ENCODE measurements at places on chromosomes 3 and 15.

DNA sequence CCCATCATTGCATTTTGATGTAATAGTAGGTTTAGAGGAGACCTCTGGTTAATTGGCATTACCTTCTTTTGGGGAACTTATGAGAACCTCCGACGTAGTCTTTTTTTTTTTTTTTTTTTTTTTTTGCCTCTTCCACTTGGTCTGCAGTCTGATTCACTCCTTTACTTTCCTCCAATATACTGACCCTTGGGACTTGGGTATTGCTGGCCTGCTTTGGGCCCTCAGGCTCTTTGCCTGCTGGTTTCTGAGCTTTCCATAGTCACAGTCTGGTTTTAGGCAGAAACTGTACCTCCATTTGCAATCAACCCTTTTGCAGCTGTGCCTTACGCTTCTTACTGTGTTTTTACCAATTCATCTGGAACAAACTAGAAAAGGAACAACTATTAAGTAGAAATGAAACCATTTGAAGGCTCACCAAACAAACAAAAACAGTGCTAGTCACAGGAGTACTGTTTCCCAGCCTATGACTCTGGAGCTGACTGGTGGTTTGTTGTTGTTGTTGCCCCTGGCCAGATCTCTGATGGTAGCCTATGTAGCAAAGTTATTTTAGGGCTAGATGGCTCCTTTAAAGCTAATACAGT, 272.8 kb downstream of the BBX start:
- DNase-seq, result no peak

- DNase-seq, result peak; percentile 60
These were observed 721 bp downstream of the ADAMTS7 start for GRCh38 chr15:78810362-78811123.

DNA sequence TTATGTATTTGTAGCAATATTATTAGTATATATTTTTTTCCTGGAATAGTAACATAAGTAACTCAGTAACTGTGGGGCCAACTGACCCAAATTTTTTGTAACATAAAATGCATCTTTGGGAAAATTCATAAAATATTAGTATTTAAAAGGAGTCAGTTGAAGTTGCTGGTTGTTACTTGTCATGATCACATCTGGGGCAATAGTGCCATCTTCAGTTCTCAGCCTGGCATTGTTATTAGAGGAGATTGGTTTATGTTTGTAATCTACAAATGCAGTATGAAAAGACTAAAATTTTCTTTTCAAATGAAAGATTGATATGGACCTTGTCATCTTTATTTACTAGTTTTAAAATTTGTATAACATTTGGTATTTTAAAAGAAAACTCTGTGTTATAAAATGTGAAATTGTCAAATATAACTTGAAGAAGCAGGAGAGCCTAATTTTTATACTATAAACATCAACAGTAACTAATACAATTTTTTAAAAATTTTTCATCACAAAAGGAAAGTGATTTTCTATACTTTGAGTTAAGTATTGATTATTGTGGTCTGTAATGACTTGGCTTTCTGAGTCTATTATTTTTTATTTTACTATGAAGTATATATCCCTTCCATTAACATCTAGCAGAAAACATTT, 38.8 kb upstream of the MLF1 start:
- DNase-seq, result no peak

DNA sequence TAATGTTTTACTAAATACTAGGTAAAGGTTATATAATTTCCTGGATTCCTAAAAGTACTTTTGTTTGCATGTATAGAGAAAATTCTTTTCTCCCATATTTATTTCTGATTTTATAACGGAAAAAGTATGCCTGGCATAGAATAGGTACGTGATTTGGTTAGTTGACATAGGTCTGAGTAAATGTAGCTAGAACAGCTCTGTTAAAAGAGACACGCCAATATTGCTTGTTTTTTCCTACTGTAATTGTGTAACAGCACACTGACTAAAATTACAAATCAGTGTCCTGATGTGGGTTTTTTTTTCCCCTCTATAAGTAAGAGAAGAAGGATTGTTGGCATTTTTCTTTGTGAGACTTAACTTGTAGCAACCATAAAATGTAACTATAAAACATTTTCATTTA, 26.7 kb downstream of the KLHL24 start:
- DNase-seq, result no peak

- DNase-seq, result no peak
These were observed 1014.1 kb upstream of the SEMA6D start for GRCh38 chr15:46703020-46703861.
